DMS79 treated with DMSO at 0.1 percent for 48 hours (cell line): ENCODE measurements at places on chromosomes 3 and 15.
A peak's percentile ranks its signal among the peaks of the same experiment; 100 is the strongest.

- peak; percentile 9 for DNase-seq
Observed at GRCh38 chr3:66572938-66573710, 72.3 kb upstream of the LRIG1 start.

DNA sequence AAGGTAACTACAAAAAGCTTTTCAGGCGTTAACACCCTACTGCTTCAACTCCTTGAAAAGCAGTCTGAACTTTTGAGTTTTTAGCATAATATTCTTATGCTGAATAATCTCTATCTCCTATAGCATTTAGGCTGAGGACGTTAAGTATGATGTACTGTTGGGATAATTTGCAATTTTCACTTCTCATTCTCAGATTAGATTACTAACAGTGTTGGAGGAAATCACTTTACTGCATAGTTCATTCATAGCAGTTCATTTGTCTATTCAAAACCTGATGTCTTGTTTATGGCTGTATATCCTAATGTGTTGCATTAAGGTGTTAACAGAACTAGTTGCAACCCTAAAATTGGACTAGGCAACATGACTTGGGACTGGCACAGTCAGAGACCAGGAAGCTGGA lies 983.1 kb downstream of the FHIT start:
- no peak for DNase-seq

GRCh38 chr3:134690226-134690625 lies 39.4 kb upstream of the KY start:
- no peak for DNase-seq

DNA sequence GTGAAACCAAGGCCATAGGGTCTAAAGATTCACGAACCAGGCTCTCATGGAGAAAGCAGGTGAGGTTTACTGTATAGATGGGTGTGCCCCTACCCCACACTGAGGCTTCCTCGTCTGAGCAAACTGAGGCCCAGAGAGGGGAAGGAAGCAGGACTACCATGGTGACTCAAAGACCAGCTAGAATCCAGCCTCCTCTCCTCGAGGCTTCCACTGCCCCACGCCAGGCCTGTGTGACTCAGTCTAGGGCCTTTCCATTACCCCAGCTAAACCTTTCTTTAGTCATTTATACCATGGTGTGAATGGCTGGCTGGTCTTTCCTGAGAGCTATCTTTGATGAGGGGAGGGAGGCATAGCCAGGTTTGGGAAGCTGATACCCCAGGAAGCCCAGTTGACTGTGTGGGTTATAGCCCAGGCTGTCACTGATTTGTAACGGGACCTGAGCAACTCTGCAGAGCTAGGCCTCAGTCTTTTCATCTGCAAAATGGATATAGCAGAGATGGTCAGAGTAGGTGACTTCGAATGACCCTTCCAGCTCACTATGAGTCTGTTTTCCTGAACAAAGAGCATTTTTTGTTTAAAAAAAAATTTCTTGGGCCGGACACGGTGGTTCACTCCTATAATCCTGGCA lies 3.0 kb upstream of the RHO start:
- DNase-seq = no peak

DNA sequence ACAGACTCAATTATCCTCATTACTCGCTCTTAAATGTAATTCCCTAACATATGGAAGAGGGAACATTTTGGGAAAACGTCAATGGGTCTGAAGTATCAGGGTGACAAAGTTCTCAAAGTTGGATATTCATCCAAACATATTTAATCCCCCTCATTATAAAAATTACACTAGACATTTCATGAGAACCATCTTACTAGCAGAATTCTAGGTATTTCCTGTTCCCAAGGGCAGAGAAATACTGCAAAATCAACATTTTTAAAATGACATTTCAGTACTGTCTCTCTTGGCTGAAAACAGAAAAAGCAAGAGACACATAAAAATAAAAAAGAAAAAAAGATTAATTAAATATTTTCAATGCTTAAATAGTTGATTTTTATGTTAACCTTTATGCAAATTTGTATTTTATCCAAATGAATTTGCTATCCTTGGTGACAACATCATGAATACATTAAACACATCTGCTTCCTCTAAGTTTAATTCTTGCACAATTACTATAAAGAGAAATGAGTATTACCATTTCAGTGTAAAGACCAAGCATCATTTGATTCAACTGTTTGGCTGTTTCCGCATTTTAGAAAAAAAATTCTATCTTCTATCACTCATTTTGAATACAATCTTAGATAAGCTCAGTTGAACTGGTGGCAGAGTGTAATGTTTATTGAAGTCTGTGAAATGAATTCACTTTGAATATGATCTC lies 114.8 kb upstream of the COL8A1 start:
- DNase-seq = no peak

- no peak for DNase-seq
Observed at GRCh38 chr3:46862369-46863025, 747 bp downstream of the MYL3 start.

DNA sequence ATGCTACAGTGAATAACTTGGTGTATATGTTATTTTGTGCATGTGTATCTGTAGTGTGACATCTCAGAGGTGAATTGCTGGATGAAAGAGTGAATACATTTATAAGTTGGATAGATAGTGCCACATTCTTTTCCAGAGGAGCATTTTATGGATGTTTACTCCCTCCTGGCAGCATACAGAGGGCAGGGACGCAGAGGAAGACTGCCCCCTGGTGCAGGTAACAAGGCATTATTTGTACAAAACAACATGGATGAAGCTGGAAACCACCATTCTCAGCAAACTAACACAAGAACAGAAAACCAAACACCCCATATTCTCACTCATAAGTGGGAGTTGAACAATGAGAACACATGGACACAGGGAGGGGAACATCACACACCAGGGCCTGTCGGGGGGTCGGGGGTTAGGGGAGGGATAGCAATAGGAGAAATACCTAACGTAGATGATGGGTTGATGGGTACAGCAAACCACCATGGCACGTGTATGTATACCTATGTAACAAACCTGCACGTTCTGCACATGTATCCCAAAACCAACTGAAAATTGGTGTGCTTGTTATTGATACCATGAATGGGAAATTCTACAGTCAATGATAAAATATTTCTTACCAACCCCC lies 57.9 kb upstream of the CTXND1 start:
- no peak for DNase-seq

DNA sequence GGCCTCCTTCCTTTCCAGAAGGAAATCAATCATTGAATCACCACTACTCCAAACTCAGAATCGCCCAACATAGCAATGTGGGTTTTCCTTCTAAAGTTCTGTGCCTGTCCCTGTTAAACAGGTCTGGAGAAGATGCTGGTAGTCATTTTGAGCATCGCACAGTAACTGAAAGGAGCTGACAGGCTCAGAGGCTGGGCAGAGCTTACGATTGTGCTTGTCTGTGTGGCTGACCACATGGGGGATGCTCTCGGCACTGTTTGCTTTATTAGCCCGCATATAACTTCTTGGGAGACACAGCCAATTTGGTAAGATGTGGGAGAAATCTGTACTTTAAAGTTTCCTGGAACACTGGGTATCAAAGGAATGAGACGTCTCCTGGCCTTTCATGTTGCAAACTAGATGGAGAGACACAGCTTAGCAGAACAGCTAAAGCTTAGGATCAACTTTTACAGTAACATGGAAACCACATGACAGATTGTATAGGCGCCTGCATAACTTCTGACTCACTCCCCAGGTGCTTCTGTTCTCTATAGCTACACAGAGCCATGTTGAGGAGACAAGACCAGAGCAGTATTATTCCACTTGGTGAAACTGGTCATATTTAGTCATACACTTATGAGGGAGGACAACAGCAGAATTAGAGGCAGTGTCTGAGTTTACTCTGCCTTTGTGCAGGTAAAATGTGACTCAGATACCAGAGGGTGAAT lies 374.1 kb downstream of the RORA start:
- no peak for DNase-seq

DNA sequence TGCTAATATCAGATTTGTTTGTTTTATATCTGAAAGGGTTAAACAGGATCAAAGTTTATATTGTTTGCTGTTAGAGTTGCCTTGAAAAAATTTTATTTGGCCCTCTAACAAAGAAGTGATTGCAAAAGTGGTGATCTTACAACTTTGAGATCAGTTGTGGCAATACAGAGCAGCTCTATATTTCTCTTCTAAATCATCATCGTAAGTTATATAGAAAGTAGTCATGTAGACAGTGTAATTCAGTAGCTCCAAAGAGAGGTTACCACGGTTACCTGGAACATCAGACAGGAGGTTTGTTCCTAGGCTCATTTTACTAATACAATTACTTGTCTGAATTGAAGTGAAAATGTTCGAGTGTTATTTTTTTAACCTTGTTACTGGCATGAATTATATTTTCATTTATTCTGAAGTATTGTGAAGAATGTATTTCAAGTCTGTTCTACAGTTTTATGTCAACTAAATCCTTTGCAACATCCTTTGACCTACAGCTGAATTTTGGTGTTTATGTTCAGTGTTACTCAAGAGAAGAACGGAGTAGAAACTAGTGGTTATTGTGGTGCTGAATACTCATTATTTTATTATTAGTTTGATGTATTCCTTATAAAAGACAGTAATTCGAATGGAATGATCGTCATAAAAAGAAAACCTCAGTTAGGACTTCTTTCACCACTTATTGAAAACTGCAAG lies 214.2 kb downstream of the NAALADL2 start:
- DNase-seq = no peak

- no peak for DNase-seq
Observed at GRCh38 chr3:180416111-180416594, 185.8 kb upstream of the TTC14 start.

- no peak for DNase-seq
Observed at GRCh38 chr3:101817992-101818391, 31.3 kb upstream of the NFKBIZ start.

GRCh38 chr3:49020330-49021212 lies 1.4 kb upstream of the NDUFAF3 start:
- no peak for DNase-seq
